ENCODE measurements at places on chromosomes 2 and 18. TPM values are rescaled to one million over a fixed set of nuclear protein-coding genes. Genes with fewer than 3 reads are reported as not detected.

- peaks cover 27% of the 10 kb centered on the region for H3K4me1 ChIP-seq
- no peak for DNase-seq
- peak overlapping the region; percentile 62 for H3K27ac ChIP-seq
- no peaks in the 10 kb centered on the region for H3K27me3 ChIP-seq
Measured at GRCh38 chr2:54595999-54596902, 127.2 kb upstream of the EML6 start.

- no peak overlapping the region for H3K4me3 ChIP-seq
- DNase-seq = no peak
- no peaks in the 10 kb centered on the region for H3K27me3 ChIP-seq
- peaks cover 7% of the 10 kb centered on the region for H3K4me1 ChIP-seq
- no peak overlapping the region for H3K27ac ChIP-seq
- peaks cover 23% of the 10 kb centered on the region for H3K36me3 ChIP-seq
Measured at GRCh38 chr2:101858910-101859309, 132.8 kb upstream of the IL1R2 start.

- no peak overlapping the region for H3K4me3 ChIP-seq
- H3K36me3 ChIP-seq = no peaks in the 10 kb centered on the region
- H3K27me3 ChIP-seq = no peaks in the 10 kb centered on the region
- peaks cover 18% of the 10 kb centered on the region for H3K4me1 ChIP-seq
- DNase-seq = no peak
Measured at GRCh38 chr2:236816197-236817170, 246.9 kb downstream of the ACKR3 start.

- DNase-seq = no peak
- H3K4me1 ChIP-seq = no peaks in the 10 kb centered on the region
- H3K36me3 ChIP-seq = no peaks in the 10 kb centered on the region
- H3K27me3 ChIP-seq = peaks cover 2% of the 10 kb centered on the region
Measured at GRCh38 chr18:52602820-52603219, 262.8 kb downstream of the DCC start.

DNA sequence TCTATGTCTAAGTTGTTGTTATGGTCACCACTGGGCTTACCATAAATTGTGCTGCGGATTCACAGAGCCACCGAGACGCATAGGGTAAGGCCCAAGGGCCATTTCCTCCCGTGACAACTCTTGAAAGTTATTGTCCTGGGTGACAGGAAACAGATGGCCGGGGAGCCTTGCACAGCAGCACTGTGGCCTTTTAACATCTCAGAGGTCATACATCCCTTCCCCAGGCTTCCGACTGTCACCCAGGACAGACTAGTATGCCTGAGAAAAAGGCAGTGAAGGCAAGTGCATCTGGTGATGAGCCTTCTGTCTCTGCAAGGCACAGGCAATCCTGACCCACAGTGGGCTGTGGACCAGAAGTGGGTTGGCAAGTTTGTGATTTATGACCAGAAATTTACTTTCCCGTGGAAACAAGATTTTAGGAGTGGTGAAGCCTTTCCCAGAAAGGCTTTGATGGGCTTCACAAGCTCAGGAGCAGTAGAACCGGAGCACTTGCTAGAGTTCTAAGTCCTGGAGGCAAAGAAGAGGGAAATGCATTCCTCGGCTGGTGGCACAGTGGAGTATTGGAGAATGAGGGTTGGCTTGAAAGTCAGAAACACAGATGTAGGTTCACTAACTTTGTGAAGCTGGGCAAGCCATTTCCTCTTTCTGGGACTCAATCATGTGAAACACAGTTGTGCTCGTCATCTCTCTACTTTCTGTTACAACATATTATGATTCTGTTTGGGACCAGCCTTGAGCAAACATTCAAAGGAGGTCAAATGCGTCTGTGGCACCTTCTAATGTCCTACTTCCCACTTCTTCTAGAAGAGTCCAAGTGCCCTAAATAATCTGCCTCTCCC lies 2.0 kb upstream of the CAPN14 start:
- no peaks in the 10 kb centered on the region for H3K4me1 ChIP-seq
- H3K27me3 ChIP-seq = peaks cover 2% of the 10 kb centered on the region
- H3K36me3 ChIP-seq = no peaks in the 10 kb centered on the region
- H3K4me3 ChIP-seq = no peak overlapping the region
- no peak for DNase-seq

The GPR39 gene
- polyA plus RNA-seq = 5.8 TPM

The RNF152 gene
- polyA plus RNA-seq = 4.4 TPM

The ANKZF1 gene
- 22.3 TPM for polyA plus RNA-seq

The UNC80 gene
- under 0.01 TPM for polyA plus RNA-seq
